NCI-H460 (cell line): ENCODE measurements at places on chromosomes 12 and 14. TPM values are rescaled to one million over a fixed set of nuclear protein-coding genes. Genes with fewer than 3 reads are reported as not detected.

The CRIP2 gene
- total RNA-seq: 13.6 and 18.7 TPM in 2 replicates

DNA sequence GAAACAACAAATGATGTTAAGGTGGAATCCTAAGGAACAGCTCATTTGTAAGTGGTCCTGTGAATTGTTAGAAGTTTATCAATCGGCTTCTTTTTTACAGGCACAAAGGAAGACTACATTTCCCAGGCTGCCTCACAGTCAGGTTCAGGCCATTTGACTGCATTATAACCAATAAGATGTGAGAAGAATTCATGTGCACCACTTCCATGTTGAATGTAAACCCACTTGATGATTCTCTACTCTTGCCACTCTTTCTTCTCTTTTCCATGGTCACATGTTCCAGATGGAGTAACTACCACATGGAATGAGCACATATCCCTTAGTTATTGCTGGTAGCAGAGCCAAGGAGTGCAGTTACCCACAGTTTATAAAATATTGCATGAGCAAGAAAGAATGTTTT is 67.1 kb upstream of the GZMB start:
- no peak for DNase-seq

The FOXN4 gene
- total RNA-seq: not detected in 2 replicates

- no peak for DNase-seq
These were observed 81.3 kb upstream of the NRXN3 start for GRCh38 chr14:78088916-78089315.

The RHEBL1 gene
- total RNA-seq: 3.6 and 5.1 TPM in 2 replicates

The MYF6 gene
- not detected in 2 replicates for total RNA-seq

- no peak for DNase-seq
These were observed 37.6 kb downstream of the RTRAF start for GRCh38 chr14:52026901-52027300.

The DTX3 gene
- 22.0 and 27.4 TPM in 2 replicates for total RNA-seq
